ENCODE measurements at places on chromosomes 16 and 17.

GRCh38 chr16:48511071-48511540, 98.9 kb downstream of the N4BP1 start:
- no peak for DNase-seq

GRCh38 chr16:29662729-29663015, 375 bp upstream of the SPN start:
- no peak for DNase-seq

GRCh38 chr17:58597371-58597770, 82.9 kb upstream of the MTMR4 start:
- DNase-seq, result no peak

- DNase-seq, result no peak
Measured at GRCh38 chr17:67281743-67282142, 36.7 kb upstream of the HELZ start.

- no peak for DNase-seq
Measured at GRCh38 chr17:60586288-60586974, 13.6 kb upstream of the PPM1D start.

- DNase-seq, result no peak
Measured at GRCh38 chr16:57167953-57168352, 17.9 kb downstream of the PSME3IP1 start.

DNA sequence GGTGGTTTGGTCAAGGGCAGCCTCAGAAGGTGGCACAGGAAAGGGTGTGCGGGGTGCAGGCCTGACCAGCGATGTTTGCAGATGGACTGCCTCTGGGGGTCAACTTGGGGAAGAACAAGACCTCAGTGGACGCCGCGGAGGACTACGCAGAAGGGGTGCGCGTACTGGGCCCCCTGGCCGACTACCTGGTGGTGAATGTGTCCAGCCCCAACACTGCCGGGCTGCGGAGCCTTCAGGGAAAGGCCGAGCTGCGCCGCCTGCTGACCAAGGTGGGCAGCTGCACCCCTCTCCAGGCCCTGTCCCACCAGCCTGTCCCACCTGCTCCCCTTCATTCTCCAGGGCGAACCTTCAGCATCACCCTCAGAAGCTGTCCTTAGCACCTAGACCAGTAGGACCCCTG, 12.5 kb downstream of the DHODH start:
- no peak for DNase-seq

DNA sequence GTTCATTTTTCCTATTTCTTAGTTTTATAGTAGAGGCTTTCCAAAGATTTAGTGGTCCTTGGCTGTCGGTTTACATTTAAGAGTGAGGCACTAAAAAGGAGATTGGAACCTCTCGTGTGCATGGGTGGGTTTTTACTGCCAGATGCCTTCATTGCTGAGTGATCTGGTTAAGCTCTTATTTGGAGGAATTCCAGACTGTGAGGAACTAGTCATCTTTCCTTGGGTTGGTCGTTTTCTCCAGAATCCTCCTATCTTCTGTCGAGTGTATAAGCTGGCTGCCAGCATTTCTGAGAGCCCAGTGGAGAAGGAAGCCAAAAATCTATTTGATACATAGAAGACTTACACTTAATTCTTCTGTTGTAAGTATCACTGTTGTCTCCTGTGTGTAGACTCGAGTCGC, 22.6 kb downstream of the IST1 start:
- no peak for DNase-seq

- no peak for DNase-seq
Measured at GRCh38 chr16:4067262-4068001, 48.8 kb downstream of the ADCY9 start.

Measured in nucleus accumbens (tissue), 56 donors.